Head of caudate nucleus (tissue), 42 donors: ENCODE measurements at places on chromosomes 11 and 22.

GRCh38 chr22:40116496-40117200, 61.1 kb upstream of the TNRC6B start:
- DNase-seq, result no peak

GRCh38 chr22:27867953-27868731, 50.9 kb downstream of the PITPNB start:
- DNase-seq, result no peak

GRCh38 chr11:119728211-119728626, 781 bp downstream of the NECTIN1 start:
- no peak for DNase-seq

- DNase-seq, result no peak
Measured at GRCh38 chr22:28217277-28217676, 298.2 kb upstream of the PITPNB start.

DNA sequence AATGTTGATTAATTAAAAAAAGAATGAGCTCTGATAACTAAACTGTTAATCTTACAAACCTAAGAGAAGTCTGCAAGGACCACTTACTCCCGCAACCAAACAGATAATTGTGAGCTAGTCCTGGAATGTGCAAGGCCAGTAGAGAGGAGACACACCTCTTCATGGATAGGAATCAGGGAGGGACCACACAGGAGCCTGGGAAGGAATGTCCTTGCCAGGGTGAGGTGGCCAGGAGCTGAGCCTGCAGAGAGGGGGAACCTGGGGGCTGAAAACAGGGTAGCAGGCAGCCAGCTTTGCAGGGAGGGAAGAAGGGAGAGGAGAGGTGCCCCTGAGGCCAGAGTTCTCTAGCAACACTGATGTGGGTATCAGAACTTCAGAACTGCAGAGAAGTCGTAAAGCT, 9.4 kb upstream of the NLRP10 start:
- no peak for DNase-seq
